Stimulated activated CD4-positive, alpha-beta T cell treated with anti-CD3 and anti-CD28 coated beads, Interleukin-1b, Interleukin-23, amount 100 ng/mL, for 4 hours (primary cell): ENCODE measurements at places on chromosomes 7 and 10.

GRCh38 chr7:112511451-112512202 lies 30.8 kb downstream of the LSMEM1 start:
- DNase-seq: no peak

DNA sequence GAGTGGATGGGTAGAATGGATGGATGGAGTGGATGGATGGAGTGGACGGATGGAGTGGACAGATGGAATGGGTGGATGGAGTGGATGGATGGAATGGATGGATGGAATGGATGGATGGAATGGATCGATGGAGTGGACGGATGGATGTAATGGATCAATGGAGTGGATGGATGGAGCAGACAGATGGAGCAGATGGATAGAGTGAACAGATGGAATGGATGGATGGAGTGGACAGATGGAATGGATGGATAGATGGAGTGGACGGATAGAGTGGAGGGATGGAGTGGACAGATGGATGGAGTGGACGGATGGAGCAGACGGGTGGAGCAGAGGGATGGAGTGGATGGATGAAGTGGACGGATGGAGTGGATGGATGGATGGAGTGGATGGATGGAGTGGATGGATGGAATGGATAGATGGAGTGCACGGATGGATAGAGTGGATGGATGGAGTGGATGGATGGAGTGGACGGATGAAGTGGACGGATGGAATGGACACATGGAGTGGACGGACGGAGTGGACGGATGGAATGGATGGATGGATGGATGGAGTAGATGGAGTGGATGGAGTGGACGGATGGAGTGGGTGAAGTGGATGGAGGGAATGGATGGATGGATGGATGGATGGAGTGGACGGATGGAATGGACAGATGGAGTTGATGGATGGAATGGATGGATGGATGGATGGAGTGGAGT lies 260.3 kb upstream of the C7orf33 start:
- DNase-seq: no peak

DNA sequence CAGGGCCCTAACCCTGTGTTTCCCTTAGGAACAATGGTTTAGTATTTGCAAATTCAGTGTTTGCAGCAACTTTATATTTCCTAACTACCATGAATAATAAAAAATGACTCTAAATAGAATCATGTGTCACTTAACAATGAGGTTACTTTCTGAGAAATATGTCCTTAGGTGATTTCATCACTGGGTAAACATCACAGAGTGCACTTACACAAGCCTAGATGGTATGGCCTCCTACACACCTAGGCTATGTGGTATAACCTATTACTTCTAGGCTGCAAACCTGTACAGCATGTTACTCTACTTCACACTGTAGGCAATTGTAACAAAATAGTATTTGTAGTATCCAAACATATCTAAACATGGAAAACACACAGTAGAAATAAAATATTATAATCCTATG lies 1174.6 kb upstream of the LRRTM3 start:
- DNase-seq: no peak

- DNase-seq: no peak
Observed at GRCh38 chr10:86293396-86293791, 73.2 kb downstream of the GRID1 start.

DNA sequence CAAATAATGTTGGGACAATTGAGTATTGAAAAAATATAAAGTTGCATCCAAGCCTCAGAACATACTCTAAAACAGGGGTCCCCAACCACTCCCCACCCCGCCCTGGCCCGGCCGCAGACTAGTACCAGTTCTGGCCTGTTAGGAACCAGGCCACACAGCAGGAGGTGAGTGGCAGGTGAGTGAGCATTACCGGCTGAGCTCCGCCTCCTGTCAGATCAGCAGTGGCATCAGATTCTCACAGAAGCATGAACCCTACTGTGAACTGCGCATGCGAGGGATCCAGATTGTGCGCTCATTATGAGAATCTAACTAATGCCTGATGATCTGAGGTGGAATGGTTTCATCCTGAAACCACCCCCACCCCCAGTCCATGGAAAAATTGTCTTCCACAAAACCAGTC lies 19.4 kb downstream of the HIPK2 start:
- DNase-seq: no peak
